ENCODE measurements at places on chromosomes 5 and 9.
A peak's percentile ranks its signal among the peaks of the same experiment; 100 is the strongest.

- DNase-seq = no peak
Measured at GRCh38 chr9:110531776-110532175, 47.8 kb downstream of the SVEP1 start.

DNA sequence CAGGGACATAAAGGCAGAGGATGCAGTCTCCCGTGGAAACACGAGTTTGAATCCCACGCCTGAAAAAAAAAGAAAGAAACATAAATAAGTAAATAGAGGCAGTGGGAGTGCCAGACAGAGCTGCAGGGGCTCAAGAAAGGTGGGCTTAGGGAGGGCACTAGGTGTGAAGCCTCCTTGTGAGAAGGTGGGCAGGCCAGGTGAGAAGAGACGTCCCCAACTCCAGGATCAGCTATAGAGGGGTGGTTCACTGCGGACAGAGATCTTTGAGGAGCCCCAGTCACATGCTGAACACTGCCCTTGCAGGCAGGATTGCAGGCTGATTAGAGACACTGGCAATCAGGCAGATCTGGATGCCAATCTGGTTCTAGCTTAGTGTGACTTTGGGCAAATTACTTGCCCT is 172.1 kb downstream of the RGS3 start:
- DNase-seq = no peak

DNA sequence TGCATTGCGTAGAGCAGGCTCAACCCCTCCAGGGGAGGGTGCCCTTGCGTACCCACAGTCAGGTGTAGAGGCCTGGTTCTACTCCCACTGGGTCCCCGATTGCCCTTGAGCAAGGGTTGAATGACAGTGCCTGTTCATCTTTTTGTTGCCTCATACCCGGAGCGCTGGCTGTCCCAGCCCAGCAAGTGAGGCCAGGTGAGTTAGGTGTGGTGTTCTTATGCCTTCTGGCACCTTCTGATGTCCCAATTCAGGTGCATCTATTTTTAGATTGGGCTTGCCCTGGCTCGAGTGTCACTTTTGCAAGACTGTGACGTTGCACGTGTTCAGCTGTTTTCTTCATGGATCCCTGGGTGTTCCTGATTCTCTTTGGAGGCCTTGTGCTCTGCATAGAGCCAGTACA is 257.8 kb downstream of the GOLPH3 start:
- DNase-seq = no peak

- no peak for DNase-seq
Measured at GRCh38 chr5:126723643-126724042, 53.3 kb upstream of the LMNB1 start.

DNA sequence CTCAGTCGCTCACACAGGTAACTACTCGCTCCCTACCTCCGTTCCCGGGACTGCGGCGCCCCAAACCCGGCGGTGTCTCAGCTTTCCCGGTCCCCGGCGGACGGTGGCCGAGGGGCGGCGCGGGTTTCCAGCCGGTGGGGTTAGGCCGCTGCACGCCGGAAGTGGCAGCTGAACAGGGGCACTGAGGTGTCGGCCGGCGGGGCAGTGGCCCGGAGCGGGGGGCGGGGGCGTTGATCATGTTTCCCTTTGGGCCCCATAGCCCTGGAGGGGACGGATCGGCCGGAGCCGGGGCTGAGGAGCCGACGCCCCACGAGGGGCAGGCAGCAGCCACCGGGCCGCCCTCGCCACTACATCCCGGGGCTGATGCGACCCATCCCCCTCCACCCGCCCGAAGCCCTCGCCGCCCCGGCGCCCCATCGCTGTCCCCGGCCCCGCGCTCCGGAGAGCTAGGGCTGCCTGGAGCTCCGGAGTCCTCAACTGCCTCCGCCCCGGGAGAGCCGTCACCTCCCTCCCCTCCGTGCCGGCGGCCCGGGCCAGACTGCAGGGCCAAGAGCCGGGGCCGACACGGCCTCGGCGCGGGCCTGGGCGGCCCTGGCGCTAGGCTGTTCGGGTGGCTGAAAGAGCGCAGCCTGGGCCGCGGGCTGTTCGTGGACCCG is at the start of gene DCAF10:
TSS of gene DCAF10 (plus strand) at position 167 of the 656 bp plus-strand sequence. CDS start at position 237, 70 bp downstream.
- DNase-seq = peak; percentile 97

GRCh38 chr5:157167214-157167621 is 1.2 kb upstream of the GARIN3 start:
- DNase-seq = no peak

- no peak for DNase-seq
Measured at GRCh38 chr5:54551926-54552325, 34.4 kb downstream of the SNX18 start.

DNA sequence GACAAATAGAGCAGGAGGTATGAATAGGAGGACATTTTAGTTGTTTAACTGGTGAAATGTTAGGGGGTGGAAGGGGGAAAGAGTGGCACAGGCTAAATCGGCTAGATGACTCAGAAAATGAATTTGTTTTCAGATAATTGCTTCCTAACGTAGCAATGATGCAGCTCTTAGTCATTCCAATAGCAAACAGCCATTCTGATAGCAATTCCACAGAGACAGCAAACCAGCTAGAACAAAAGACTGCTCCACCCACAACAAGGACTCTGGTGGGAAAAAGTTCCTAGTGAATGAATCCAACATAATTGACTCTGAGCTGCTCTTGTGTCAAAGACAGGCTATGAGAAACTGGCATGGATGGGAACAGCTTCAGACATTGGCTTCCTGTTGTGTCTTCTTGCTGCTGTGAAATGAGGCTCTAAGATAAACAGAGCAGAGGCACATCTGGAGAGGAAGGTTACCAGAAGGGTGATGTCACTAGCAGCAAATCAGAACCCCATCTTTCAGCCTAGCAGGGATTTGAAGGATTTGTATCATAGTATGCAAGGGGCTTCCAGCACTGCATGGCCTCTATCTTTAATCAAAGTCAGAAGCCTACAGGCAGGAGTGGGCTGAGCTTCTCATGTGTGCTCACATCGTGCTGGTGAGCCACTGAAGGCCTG is 28.1 kb upstream of the F2RL1 start:
- no peak for DNase-seq

DNA sequence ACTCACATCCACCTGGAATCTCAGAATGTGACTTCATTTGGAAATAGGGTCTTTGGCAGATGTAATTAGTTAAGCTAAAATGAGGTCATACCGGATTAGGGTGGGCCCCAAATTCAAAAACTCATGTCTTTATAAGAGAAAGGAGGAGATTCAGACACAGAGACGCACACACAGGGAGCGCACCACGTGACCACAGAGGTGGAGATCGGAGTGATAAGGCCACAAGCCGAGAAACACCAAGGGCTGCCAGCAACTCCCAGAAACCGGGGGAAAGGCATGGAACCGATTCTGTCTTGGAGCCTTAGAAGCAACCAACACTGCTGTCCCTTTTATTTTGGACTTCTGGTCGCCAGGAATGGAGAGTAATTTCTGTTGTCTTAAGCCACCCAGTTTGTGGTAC is 31.8 kb upstream of the LMX1B start:
- no peak for DNase-seq

- peak; percentile 91 for DNase-seq
Measured at GRCh38 chr5:142324871-142325724, at the start of gene SPRY4. TSS of gene SPRY4 (minus strand) at chr5:142325021. CDS start at chr5:142315108, 9,913 bp downstream.

DNA sequence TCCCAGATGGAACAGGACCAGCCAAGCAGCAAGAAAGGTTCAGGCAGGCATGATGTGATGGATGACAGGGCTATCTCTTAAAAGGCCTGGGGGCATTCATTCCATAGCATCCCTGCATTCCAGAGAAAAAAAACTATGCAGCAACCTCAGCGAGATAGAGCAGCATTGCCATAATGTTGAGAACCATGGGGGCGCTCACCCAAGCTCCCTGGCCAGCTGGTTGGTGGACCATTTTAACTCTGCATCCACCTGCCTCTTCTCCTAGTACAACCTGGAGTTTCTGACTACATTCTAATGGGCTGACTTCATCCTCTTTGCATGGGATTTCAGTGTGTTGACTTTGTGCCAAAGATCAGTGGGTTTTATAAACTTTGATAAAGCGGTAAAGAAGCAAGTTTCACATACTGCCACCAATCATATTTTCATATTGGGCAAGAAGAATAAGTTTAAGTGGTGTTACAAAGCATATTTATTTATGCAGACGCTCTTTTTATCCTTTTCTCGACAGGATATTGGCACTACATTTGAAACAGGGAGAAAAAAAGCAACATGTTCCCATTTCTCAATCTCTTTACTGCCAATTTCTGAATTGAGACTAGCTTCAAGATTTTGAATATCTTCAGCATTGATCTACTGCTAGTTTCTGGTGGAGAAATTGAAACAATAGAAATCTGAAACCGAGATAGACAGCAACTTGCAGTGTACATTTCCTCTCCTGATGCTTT is 378.3 kb upstream of the WWC1 start:
- no peak for DNase-seq

DNA sequence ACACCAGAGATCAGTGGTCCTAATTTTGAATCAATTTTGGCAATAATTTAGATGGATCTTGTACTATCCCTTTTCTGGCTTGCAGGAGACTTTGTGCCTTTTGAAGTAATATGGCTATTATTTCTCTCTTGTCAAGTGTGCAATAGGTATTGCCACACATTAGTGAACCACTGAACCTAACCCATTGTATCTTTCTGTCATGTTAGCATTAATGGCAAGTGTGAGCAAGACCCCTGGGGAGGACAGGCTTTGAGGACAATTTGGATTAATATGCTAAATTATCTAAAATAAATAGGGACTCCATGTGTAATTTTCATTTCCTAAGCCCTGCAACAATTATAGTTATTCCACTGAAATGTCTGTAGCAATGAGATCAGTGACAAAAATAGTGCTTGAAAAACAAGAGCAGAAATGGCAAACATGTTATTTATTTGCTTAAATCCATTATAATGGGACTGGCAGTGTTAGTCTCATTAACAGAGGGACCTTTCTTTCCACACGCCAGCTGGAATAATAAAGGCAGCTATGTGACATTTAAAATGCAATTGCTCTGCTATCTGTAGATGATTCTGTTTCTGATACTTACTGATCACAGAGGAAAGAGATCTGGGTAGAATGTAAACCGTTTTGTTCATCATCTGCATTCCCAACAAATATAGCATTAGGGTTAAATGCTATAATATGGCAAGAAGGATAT is 753.3 kb upstream of the ZNF608 start:
- DNase-seq = no peak

GRCh38 chr9:85741095-85741874 is 469 bp downstream of the AGTPBP1 start:
- no peak for DNase-seq

DNA sequence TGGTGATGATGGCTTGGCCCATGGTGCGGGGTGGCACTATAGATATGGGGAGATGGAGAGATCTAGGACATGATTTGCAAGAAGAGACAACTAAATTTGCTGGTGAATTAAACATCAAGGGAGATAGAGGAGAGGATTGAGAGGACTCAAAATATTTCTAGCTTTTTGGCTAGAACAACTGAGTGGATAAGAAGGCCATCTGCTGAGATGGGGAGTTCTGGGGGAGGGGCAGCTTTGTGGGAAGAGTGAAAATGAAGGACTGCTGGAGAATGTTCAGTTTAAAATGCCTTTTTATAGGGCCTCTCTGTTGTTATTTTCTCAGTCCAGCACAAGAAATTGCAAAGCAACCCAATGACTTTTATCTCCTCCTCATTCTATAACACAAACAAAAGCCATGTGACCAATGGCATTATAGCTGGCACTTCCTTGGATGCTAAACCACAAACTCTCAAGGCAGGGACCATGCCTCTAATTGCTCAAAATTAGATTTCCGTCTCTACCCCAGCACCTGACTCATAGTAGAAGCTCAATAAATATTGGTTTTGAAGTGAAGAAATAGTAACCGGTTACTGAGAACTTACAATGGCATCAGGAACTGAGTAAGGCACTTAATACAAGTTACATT is 29.8 kb downstream of the JAKMIP2 start:
- DNase-seq = no peak

GRCh38 chr5:122201365-122201764 is 72.0 kb downstream of the ZNF474 start:
- no peak for DNase-seq

All from activated naive CD8-positive, alpha-beta T cell treated with anti-CD3 and anti-CD28 coated beads, Interleukin-2, amount 10 ng/mL, durations not matched to agents 7 days and 5 days (primary cell).